AG04449 (cell line): ENCODE measurements at places on chromosomes 5 and 9.

DNA sequence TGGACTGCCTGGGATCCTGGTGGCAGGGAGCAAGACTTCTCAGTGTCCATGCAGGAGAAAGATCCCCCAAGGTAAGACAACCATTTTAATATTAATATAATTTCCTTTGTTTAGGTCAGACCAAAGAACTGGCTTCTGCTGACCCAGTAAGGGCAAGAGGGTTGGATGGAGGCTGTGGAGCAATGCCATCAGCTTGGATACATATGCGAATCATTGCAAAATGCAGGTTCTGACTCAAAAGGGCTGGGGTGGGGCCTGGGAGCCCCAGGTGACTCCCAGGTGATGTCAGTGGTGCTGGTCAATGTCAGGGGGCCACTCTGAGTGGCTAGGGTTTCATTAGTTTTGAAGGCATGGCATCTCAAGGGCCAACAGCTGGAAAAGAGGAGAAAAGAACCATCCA, 88.9 kb upstream of the PANK3 start:
- DNase-seq = no peak

GRCh38 chr9:107710546-107710945, 221.0 kb upstream of the KLF4 start:
- no peak for DNase-seq

- no peak for DNase-seq
Measured at GRCh38 chr9:38440516-38440915, 16.3 kb upstream of the IGFBPL1 start.

- DNase-seq = no peak
Measured at GRCh38 chr5:173973616-173973969, 15.4 kb upstream of the C5orf47 start.

GRCh38 chr5:77995793-77996409, 219.8 kb upstream of the TBCA start:
- no peak for DNase-seq

- no peak for DNase-seq
Measured at GRCh38 chr9:38039090-38039906, 29.7 kb downstream of the SHB start.

DNA sequence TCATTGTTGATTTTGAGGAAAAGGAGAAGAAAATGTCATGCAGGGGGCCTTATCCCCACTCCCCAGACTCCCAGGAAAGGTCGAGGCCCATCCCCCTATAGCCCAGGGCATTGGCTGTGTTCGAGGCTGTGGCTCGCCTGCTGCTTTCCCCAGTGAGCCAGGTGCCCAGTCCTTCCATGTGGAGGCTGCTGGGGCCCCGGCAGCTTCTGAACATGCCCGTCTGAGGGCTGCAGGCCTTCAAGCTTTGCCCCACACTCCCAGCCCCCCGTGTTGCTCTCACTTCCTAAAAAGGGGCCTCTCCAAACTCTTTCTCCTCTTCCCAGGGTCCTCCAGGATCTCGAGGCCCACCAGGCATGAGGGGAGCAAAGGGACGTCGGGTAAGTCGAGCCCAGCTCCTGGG, 64.7 kb upstream of the ORM1 start:
- DNase-seq = no peak
